ENCODE measurements at places on chromosomes 3 and 15.

DNA sequence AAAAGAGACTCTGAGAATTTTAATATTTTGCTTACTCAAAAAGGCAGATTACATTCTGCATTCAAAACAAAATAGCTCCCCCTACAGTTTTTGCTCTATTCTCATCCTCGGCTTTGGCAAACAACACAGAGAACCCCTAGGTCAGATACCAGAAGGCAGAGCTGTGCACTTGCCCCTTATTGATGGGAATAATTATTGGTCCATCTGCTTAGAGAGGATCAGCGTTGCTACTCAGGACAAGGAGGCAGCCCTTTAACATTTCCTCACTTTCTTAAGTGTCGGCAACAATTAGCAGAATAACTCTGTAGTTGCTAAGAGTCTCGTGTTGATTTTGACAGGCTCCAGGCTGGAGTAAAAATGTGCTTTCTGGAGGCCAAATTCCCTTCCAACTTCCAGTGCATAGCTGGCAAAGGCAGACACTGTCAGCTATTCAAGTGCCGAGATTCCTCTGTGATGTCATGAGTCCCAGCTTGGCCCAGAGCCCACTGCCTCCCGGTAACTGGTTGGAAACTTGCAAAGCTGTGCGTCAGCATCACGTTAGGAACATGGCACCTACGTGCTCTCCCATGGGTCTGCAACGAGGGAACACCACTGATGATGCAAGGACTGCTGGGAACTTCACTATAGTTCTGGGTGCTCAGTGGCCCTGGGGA, 482.7 kb upstream of the ADAMTS9 start:
- DNase-seq, result no peak

DNA sequence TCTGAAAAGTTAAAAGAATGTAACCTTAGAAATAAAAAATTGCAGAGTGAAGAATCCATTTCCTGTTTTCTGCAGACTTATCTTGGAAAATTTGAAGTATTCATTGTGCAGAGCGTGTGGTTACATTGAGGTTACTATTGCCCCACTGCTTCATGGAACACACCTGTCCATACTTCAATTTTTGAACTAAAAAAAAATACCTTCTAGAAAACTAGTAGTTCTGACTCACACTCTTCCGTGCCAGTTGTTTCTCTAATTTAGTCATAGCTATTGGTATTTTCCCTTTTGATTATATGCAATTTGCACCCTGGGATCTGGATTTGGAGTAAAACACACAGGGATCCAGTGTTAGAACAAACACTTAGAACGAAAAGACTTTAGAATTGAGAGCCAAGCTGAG, 111.8 kb upstream of the LYSMD4 start:
- DNase-seq, result no peak

DNA sequence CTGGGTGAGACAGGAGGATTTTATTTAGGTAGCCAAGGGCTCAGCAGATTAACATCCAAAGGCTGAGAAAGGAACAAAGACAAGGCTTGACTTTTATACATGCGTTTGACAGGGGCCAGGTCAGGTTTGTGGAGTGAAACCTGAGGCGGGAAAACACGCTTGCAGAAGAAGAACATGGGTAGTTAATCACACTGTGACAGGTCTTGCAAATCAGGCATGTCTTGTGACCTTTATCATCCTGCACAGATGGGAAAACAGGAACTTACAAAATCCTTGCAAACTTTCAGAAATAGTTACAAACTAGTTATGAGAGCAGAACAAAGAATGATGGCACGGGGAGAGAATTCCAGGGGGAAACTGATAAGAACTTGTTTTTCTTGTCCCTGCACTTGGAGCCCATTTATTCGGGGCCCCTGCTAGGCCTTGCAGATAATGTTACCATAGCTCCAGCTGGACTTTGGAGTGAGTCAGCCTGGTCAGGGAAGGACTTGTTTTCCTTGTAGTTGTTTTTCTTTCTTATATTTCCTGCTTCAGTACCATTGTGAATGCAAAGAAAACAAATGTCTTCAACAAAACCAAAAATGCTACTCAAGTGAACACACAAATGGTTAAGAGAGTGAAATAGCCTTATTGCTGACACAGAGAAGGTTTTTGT, 965.9 kb upstream of the ROBO1 start:
- DNase-seq, result no peak

- no peak for DNase-seq
These were observed 37.3 kb downstream of the STARD5 start for GRCh38 chr15:81286621-81287121.

- no peak for DNase-seq
These were observed 19.8 kb upstream of the SOX2 start for GRCh38 chr3:181691901-181692300.

- DNase-seq, result no peak
These were observed 30.3 kb upstream of the PSMD6 start for GRCh38 chr3:64053581-64053980.

DNA sequence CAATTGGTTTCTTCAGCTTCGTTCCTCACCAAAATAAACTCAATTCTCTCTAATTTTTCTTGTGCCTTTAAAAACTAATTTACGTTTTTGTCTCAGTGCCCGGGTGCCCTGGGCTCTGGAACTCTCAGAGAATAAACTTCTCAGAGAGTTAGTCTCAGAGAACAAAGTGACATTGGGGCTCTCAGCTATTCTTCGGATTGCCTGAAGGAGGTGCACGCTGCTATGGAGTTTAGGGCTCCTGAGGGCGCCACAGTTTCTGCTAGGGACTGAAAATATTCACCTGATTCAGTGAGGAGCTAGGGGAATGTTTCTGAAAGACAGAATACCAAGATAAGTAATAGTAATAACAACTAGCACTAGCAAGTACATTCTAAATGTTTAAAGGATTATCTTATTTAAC, 22.7 kb downstream of the ZIC4 start:
- no peak for DNase-seq

DNA sequence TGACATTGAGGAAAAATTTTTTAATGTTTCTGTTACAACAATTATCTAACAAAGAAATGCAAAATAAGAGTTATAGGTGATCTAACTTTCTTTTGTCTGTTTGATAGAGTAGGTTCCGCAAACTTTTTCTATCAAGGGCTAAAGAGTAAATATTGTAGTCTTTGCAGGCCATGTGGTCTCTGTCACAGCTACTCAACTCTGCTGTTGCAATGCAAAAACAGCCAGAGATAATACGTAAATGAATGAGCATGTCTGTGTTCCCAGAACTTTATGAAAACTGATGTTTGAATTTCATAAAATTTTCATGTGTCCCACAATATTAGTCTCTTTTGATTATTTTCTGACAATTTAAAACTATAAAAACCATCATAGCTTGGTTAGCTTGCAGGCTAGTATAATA, 73.3 kb downstream of the SLC24A1 start:
- DNase-seq, result no peak

DNA sequence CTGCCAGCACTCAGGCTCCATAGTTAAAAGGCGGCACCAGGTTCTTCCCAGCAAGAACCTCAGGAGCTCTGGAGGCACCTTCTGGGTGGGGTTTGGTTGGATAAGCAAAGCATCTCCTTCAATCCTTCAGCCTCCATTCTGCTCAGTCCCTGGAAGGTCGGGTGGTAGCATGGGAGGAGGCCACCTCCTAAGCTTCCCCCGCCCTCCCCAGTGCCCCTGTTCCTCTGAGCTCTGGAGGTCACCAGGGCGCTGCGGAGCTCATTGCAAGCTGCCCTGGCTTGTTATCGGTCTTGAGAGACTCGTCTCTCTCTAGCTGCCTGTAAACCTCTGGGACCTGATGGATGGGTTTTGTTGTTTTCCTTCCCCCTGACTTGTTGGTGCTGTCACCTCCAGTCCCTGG, 124.8 kb downstream of the RPLP1 start:
- no peak for DNase-seq

- no peak for DNase-seq
These were observed 223.0 kb downstream of the PDZRN3 start for GRCh38 chr3:73401616-73402279.

DNA sequence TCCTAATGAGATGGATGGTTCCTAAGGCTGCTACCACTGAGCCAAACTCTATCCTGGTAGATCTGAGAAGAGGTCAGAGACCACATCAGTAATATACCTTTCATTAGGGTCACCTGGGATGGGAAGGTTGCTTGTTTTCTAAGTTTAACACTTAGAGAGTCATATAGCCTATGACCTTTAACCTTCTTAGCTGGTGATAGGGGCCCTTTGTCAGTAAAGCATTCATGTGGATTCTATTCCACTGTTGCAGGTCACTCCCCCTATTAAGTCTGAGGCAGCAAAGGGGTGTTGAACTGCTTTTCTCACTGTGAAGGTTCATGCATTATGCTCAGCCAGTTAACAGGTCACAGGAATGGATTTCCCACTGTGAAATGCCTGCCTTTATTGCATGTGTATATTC, 6.1 kb upstream of the ZNF609 start:
- no peak for DNase-seq

DNA sequence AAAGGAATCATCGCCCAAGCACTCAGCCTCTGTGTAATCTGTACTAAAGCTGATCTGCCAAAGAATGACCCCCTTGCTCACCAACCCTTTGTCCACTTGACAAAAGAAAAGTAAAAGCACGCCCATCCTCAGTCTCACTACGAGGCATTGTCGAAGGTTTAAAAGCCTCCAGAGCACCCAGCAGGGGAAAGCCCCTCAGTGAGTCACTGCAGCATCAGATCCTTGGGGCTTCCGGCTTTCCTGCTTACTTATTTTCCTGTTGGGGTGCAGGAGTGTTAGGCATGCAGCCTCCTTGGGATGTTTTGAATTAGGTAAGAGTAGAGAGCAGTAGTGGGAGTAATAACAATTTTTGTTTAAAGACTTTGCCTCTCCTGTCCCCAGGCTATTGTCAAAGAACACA, 216.1 kb downstream of the MTHFS start:
- no peak for DNase-seq

DNA sequence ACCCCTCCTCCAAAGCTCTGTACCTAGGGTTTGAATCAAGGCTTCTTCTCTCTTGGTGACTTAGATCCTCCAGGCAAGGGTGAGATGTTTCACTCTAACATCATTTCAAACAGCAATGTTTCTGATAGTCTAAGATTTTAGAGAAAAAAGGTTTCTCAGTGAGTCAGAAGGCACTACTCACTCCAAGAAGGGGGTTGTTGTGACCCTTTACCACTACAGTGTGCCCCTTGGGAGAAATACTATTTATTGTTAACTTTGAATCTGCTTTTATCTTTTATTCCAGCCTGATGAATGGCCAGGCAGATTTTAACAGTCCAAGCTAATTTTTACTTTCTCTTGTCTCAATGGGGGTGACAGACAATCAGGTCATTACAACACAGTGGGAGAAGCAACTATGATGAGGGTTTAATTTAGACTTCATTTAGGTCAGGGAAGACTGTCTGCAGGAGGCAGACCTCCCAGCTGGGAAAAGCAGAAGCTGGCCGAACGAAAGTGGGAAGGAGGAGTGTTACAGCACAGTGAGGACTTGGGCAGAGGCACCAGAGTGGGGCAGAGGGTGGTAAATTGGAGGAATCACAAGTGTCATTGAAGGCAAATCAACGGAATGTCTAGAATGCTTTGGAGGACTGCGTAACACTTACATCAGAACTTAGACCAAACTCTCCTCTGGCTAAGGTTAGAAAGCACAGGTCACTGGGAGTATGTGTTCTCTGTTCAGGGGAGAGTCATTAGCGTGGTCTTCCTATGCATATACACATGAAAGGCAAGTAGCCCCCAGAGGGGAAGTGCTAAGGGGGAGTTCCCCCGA, 21.2 kb downstream of the ZNF860 start:
- no peak for DNase-seq

DNA sequence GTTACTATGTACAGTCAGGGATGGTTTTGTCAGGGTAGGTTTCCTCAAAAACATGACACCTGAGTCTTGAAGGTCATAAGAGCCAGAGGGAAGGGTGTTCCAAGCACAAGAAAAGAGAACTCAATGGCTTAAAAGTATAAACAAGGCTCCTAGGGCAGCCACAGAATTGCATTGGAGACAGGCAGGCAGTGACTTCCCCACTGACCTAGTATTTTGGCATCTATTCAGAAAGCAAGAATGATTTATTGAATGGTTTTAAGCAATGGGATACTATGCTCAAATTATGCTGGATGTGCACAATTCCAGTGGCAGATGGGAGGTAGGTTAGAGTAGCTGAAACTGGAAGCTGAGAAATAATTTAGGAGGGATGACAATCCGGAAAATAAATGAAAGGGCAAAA, 54.0 kb downstream of the TSC22D2 start:
- DNase-seq, result no peak

GRCh38 chr15:38266247-38266986, 13.8 kb downstream of the SPRED1 start:
- no peak for DNase-seq

- no peak for DNase-seq
These were observed 4.9 kb upstream of the ZNF662 start for GRCh38 chr3:42901073-42901415.

- no peak for DNase-seq
These were observed 30.5 kb upstream of the NOX5 start for GRCh38 chr15:68983961-68984481.

- DNase-seq, result no peak
These were observed 364.5 kb downstream of the LPP start for GRCh38 chr3:188518416-188518815.

DNA sequence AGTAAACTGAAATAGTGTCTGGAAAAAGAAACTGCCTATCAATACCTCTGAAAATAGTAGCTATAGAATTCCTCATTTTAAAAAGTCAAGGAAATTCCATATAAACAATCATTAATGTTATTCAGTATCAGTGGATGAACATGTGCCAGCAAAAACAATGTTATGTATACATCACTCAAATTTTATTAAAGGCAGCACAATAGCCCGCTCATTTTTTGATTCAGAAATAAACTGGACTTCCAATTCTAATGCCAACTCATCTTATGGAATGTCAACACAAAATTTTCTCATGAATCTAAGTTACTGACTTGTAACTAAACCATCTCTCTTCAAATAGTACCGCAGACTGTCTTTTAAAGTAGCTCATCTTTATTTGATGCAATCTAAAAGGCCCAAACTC, 19.0 kb downstream of the THBS1 start:
- DNase-seq, result no peak

GRCh38 chr3:48118928-48119327, 69.3 kb downstream of the CDC25A start:
- DNase-seq, result no peak

- no peak for DNase-seq
These were observed 453.8 kb downstream of the OTOL1 start for GRCh38 chr3:161950318-161950868.

GRCh38 chr3:127785711-127786265, 36.5 kb downstream of the MGLL start:
- DNase-seq, result no peak

DNA sequence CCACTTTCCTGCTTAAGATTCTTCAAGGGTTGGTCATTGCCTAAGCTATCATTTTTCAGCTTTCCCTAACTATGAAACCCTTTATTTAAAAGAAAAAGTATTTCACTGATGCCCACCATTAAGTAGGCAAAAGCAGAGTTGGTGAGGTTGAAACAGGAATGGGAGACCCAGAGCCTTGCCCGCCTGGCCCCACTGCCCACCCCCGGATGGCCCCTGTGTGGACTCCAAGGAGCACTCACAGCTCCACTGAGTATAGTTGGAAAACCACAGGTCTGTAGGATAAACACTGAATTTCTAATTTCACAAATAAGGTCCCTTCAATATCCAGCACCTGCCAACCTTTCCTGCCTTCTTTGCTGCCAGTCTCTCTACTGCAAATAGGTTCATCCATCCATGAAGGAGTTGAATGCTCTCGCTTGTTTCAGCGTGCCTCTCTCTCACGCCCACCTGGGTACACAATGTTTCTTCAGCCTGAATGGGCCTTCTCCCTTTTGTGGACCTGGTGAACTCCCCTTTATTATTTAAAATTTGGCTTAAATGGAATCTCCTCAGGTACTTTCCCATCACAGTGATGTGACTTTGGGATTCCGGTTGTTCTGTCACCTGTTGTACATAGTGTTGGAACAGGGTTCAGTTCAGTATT, 8.7 kb upstream of the ACAP2 start:
- DNase-seq, result no peak

GRCh38 chr3:115859002-115859807, 235.9 kb downstream of the GAP43 start:
- no peak for DNase-seq

Data from activated T-helper 1 cell treated with anti-CD3 and anti-CD28 coated beads, Interleukin-12 subunit alpha, Interleukin-12 subunit beta, Interleukin-2, Interleukin-4 antibody, amounts not matched to agents 30 ng/mL and 10 ng/mL and 1 ng/mL, durations not matched to agents 14 hours and 24 hours and 36 hours (primary cell).